ENCODE measurements at places on chromosomes 2 and 18.

GRCh38 chr2:96867756-96868554, 1.9 kb downstream of the SEMA4C start:
- no peak for DNase-seq

DNA sequence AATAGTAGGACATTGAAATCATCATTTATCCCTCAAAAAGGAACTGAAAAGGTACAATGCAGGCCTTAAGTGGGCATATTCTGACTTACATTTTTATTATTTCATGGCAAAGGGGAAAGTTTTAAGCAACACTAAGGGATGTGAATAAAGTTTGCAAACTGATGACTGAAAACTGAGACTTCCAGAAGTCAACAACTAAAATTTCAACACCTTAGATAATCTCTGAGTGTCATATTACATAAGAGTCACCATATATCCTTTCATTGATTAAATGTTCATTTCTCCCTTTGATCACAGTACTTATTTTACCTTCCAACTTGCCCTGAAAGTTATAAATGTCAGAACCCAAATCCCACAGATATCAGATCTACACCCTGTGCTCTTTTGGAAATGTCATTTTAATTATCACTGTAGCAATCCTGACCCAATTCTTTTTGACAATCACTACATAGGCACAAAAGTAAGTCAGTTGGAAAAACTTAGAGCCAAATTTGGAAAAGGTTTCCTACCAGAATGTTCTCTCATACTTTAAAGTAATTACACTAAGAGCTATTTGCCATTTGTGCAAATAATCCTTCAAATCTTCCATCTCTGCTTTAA, 44.4 kb upstream of the RNU4ATAC start:
- DNase-seq = no peak

DNA sequence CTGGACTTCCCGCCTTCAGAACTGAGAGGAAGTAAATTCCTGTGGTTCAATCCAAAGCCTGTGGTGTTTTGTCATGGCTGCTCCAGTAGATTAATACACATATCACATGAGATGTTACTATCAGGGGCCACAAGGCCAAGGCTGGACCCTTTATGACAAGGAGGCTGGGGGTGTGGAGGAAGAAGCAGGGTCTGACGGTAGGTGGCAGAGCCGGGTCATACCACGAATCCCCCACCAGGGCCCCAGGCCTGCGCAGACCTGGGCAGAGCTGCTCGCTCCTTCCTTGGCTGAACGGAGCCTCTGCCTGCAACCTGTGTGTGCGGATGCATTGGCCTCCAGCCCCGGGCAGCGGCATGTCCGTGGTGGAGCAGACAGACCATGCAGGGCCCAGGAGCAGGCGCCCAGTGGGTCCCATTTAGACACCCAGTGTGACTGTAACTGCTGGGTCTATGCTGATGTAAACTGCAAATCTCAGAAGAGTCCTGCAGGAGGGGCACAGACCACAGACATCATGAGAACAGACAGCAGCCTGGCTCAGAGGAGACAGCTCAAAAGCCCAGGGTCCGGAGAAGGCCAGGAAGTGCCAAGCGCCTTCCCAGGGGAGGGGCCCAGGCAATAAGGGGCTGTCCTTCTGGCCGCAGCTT, 155.2 kb downstream of the PXDN start:
- DNase-seq = no peak

DNA sequence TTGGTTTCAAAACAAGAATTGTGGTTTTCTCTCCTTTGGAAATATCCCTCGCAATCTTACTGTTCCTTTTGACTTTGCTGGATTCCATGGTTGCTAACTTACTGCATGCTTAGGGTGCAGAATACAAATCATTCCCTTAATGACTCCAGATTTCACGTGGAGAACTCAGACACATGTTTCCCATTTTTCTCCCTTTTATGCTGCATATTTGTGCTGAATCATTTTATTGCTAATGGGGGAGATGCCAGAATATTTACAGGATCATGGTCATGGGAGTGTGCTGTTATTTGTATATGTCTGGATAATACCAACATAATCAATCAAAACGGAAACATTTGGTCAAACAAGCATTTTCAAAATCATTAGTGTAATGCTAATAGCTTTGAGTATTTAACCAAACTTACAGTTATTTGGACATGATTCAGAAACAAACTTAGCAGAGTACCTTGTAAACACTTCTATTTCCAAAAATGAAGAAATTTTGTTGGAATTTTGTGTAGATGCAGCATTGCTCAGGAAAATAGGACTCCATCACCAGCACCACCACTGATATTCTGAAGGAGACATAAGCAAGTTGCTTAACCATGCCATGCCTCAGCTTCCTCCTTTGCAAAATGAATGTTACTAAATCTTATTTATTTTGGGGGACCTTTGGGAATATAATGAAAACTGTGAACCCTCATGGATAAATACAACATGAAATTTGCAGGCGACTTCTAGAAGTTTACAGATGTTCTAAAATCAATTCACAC, 122.5 kb upstream of the RND3 start:
- no peak for DNase-seq

GRCh38 chr2:184113696-184114403, 484.5 kb upstream of the ZNF804A start:
- no peak for DNase-seq

DNA sequence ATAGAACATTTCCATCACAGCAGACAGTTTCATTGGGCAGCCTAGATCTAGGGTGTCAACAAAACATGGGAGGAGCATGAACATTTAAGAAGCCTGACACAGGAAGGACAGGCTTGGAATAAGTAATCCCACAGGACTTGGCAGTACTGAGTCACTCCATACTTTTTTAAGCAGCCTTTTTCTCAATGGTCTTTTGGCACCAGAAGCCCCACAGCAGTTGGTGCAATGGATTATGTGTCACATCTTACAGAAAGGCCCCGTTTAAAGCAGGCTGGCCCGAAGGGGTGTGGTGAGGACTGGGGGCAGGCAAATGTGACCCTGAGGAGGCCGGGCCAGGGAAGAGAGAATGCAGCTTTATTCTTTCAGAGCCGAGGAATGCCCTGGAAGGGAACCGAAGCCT, 26.6 kb downstream of the SPTBN1 start:
- DNase-seq = no peak

DNA sequence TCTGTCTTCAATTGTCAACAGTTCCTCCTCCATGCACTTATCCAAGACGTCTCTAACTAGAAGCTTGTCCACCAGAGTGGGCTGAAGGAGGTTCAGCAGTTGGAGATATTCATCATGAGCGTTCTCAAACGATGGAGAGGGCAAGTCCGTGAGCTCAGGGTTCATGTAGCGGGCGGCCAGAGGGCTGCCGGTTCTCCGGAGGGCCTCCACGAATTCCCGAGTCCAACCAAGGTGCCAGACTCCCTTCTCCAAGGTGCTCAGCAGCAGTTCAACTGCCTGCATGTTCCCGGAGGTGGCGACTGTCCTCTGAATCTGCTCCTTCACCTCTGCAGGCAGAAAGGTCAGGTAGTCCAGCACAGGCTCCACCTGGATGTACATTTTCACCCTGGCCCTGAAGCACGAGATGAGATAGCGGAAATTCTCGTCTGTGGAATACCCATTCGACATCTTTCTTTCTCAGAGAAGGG, 590 bp downstream of the IFIH1 start:
- peak; percentile 6 for DNase-seq

GRCh38 chr2:230254152-230254881, 28.8 kb downstream of the SP140 start:
- no peak for DNase-seq

DNA sequence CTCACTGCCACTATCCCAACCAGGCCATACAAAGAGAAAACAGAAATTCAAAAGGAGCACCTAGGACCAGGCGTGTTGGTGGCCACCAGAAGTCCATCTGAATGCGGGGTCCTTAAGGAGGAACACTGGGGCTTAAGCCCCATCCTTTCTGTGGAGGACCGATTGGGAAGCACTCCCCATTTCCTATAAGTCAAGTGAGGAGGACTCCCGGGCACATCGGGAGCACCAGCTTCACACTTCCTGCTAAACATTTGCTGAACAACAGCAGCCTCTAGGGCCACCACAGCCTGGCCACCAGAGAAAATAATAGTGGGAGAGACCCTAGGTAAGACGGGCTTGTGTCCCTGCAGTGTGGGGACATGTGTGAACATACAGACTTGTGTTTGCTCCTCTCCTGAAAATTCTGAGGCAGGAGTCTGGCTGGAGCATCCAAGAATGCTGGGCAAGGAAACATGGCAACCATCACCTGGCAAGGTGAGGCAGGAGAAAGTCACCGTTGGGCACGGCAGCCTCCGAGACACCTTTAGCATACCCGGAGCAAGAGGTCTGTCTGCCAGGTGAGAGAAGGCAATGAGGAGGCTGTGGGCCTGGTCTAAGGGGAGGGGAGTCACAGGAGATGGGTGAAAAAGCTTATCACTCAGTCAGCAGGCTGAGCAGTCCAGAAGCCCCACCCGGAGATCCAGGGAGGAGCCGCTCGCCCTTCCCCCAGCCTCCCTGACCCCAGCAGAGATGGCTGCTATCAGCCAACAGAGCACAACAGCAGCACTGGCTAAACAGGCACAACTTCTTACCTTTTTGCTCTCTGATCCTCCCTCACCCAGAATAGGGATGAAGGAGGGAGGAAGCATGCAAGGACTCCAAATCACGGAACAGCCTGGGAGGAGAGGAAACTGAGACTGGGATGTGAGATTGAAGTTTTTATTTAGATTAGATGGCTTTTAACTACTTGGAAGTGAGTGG, 282.3 kb downstream of the EIPR1 start:
- no peak for DNase-seq

DNA sequence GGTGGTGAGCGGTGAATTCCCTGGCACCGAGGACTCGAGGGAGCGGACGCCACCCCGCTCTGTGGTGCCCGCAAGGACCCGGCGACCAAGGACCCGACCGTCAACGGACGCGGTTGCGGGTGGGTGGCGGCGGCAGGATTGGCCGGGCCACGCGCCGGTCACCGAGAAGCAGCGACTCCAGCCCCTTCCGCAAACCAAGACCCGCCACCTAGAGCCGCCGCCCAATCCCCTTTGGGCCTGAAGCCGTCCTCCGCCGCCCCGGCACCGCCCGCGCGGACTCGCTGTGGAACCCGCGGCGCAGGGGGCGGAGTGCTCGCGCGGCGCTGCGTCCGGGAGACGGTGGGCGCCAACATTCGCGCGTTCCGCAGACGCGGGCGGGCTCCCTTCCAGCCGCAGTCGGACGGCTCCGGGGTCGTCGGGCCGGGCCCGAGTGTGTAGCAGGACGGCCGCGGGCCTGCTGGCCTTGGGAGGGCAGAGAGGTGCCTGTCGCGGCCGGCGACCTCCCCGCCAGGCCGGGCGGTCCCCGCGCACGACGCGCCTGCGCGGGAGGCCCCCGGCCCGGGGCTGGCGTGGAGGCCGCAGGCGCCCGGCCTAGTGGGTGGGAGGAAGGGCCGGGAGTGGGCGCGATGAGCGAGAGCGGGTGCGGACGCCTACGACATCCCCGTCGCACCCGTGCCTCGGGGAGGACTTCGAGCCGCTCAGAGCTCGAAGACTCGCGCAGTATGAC, at the start of the genes FAM228B and PFN4:
Gene FAM228B, plus strand, starts transcription at position 275 of the 727 bp plus-strand sequence. CDS start 893 bp downstream, outside the sequence.
Gene PFN4, minus strand, starts transcription at position 140 of the 727 bp plus-strand sequence. CDS start 799 bp downstream, outside the sequence.
- DNase-seq = peak; percentile 79

DNA sequence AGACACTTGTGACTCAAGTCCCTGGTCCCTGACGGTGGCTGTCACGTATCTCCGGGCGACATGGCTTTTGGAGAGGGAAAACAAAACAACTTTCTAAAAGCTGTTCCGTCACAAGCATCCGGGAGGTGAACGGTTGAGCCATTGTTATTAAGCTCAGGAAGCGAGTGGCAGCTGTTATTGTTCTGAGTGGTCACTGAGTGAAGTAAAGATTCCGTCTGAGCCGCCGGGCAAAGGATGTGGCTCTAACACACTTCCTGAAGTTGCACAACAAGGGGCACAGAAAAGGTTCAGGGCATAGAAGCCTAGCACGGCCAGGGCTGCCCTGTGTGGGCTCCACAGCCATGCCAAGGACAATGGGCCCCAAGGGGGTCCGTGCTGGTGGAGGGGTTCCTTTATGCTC, 24.3 kb downstream of the INPP5D start:
- no peak for DNase-seq

DNA sequence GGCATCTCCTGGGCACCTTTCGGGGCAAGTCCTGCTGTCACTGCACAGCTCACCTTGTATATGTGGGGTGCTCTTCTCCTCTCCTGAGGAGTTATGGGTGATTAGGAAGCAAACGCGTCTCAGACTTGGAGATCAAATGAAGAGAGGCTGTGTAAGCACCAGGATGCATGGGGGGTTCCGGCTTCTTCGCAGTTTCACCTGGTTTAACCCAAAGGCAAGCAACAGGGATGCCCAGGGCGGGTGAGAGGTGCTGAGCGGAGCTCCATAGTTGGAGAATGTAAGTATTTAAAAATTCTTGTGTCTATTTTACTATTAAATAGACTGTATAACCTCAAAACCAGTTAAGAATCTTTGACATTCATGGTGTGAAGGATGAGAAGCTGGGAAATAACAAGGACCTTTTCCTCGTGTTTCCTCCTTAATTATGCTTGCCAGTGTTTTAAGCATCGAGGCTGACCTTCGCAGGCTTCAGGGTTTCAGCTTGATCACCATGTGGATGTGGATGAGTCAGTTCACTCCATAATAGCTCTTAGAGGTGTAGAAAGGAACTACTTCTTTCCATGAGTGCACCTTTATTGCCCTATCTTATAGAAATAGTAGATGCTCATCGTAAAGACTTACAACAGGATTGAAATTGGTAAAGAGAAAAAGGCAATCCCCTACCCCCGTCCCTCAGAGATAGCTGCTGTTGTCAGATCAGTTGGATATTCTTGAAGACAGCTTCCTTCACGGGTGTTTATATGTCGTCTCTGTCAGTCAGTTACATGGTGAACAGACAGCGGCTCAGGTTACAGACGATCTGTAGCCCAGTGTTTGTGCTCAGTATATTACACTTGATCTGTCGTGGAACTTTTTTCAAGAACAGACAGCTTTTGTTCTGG, 201.1 kb downstream of the AGAP1 start:
- no peak for DNase-seq

DNA sequence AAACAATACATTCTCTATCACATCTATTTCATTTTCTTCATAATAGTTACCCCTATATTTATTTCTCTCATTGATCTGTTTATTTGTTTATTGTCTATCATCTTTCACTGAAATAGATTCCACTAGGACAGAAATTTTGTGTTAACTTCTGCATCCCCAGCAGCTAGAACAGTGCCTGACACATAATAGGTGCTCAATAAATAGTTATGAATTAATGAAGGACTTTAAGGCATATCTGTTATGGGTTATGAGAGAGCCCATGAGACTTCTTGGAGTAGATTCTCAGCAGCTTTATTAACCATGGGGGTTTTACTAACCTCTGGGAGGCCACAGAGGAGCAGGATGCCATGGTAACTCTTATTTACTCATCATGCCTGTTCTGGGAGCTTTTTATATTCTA, 144.6 kb downstream of the CDC42EP3 start:
- DNase-seq = no peak

GRCh38 chr2:46273919-46274318, 23.3 kb upstream of the EPAS1 start:
- no peak for DNase-seq

DNA sequence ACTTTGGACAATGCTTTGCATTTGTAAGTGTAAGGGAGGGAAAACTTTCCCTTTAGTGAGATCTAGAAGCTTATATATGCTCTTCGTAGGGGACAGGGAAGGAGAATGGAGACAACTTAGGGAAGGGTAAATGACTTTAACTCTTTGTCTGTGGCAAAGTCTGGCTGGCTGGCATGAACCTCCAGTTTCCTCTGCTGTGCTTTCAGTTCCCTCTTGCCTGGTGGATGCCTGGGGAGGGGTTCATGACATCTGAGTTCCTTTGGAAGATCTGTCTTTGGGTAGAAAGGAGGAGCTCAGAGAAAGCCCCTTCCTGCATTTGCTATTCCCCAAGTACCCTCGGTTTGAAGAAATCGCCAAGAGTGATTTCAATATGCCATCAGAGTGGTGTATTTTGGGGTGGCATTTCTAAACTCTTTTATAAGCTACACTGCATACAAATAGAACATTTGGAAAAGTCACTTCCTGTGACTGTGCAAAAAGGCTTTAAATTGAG, 143.6 kb downstream of the VAPA start:
- no peak for DNase-seq
